BJ (cell line): ENCODE measurements at places on chromosomes 7 and 10.
A peak's percentile ranks its signal among the peaks of the same experiment; 100 is the strongest.

GRCh38 chr10:44011603-44011981 is 362.9 kb upstream of the ZNF32 start:
- no peak for DNase-seq

DNA sequence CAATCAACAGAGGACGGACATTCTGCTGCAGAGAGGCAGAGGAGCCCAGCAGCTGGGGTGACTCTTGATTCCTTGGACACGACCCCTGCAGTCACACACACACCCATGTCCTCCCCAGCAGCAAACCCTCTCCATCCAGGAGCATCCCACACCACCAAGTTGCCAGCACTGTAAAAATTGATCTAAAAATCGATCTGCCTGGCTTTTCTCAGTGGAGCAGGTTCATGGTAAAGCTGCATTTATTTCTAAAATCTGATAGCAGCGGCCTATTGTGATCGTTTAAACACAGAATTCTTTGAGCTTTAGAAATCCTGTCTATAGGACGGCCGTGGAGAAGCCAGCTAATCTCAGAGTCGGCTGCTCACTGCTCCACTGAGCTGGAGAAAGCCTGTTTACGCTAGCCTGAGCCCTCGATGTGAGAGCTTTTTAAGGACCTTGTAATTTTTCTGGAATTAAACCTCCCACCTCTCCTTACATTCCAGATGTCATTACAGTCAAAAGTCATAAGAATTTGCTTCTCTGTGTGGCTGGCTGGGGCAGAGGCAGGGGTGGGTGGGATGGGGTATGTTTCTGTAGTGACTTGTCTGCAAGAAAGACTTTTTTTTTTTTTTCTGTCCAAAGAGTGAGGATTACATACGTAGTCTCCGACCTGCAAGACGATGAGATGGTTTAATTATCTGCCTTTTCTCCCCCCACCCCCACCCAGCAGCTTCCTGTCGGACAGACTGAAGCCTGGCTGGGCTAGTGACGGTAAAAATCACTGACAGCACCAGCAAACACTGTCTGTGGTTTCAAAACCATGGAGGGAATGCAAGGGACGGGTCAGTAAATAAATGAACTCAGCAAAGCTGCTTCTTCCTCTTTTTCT is 31.6 kb downstream of the TRIM8 start:
- DNase-seq = peak; percentile 97

GRCh38 chr10:33391611-33392465 is 57.4 kb upstream of the NRP1 start:
- DNase-seq = no peak

DNA sequence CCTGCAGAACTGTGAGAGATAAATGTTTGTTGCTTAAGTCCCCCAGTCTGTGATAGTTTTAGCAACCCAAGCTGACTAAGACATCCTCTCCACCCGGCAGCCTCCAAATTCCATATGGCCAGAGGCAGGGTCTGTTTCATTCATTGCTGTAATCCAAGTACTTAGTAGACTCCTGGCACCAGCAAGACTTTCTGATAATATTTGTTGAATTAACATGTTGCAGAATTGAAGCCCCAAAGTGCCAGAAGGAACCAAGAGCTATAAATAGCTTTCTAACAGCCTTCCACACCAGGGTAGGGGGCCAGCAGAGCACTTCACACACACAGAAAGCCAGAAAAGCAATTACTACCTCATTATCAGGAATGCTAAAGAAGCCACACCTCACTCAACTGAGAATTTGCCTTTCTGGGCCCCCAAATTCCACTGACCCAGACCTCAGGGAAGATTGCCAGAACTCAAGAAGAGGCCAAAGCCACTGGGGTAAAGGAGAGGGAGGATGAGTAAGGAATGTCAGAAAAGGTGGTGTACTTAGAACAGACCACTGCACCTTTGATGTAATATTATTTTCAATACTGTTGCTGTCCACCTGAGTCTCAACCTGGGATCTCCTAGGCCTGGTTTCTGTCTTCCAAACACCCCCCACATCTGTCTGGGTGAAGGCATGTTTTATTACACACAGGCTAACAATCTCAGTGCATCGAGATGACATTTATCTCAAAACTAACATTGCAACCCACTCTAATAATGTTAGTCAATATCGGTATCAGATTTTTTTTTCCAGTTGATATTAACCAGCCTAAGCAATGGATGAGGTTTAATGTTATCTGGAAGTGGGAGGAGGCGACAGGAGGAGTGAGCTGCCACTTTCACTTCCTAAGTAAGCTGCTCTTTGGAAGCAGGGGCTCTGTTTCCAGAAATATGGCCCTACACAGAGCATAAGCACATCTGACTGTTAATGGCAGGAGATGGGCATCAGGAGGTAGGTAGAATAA is 5.5 kb downstream of the NOD1 start:
- no peak for DNase-seq

DNA sequence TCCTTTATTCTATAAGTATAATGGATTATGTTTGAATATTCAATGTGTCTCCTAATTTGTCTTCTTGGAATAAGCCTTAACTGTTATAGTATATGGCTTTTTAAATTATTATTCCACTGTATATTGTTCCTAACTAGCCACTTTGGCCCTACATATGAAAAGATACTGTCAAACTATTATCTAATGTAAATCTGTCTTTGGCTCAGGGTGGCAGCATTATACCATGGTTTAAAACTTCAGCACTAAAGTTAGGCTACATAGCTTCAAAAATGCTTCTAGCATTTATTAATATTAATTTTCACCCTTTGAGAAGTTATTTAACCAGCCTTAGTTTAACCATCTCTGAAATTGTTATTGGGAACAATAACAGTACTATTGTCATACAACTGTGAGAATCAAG is 543.1 kb upstream of the MBL2 start:
- DNase-seq = no peak

- no peak for DNase-seq
Observed at GRCh38 chr7:50803359-50804337, 21.0 kb upstream of the GRB10 start.

- no peak for DNase-seq
Observed at GRCh38 chr7:81462672-81463071, 307.2 kb downstream of the HGF start.

DNA sequence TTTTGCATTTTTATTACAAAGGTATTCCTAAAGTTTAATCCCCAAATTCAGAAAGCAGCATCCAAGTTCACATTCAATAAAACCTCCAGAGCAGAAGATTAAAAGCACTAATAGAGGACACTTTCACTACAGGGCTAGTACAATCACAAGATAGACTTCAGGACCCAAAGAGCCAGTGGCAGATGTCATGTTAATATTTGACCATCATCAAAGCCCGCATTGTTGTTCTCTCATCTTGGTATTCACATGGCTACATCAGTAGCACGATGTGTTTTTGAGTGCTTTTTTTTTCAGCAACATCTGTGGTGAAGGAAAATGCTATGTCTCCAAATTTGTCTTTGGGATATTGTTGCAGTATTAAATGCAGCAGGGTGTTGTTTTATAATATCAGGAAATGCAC is 134.3 kb downstream of the ARL4A start:
- DNase-seq = no peak

GRCh38 chr10:13839030-13839429 is 252.3 kb downstream of the PRPF18 start:
- DNase-seq = no peak

- DNase-seq = no peak
Observed at GRCh38 chr10:71268247-71268691, 50.8 kb upstream of the SLC29A3 start.

DNA sequence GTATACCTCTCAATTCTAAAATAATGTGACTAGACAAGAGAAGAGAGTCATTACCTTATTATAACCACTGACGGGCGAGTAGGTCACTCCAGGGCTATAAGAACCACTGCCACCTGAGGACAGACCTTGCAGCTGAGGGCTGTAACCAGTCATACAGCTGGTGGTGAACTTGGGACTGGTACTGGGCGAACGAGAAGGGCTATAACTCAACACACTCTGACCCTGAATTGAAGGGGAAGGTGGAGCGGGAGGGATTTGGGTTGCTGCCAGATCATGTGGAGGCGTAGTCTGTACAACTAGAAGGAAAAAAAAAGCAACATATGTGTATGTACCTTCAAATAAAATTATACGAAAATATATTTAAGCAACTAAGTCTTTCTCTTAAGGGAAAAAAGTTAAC is 3.4 kb downstream of the TMEM209 start:
- DNase-seq = no peak

DNA sequence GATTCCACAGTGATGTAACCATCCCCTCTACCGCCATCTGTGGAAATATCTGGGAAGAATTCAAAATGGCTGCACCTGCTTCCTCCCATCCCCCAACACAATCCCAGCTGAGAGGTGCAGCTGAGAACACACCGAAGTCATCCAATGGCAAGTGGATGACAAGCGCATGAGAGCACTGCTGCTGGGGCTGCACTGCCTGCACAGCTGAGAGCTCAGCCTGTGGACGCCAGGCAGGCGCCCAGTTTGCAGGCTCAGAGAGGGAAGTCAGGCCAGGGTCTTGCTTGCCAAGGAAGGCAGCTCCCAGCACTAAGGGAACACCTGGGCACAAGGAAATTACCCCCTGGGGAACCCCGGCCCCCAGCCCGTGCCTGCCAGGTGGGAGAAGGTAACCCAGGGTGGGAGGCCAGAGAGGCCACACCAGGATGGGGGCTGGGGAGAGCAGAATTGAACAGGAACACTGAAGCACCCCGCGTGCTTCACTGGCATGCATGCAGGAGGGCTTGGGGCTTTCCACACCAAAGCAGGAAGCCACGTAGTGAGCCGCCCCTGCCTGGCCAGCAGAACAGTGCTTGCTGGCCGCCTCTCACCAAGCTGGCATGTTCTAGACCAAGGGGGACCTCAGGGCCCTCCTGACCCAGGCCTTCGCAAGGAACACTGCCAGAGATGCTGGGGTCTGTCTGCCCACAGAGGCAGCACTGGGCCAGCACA is 46.2 kb downstream of the FAM53B start:
- no peak for DNase-seq

- no peak for DNase-seq
Observed at GRCh38 chr7:45670717-45671116, 96.5 kb downstream of the ADCY1 start.

DNA sequence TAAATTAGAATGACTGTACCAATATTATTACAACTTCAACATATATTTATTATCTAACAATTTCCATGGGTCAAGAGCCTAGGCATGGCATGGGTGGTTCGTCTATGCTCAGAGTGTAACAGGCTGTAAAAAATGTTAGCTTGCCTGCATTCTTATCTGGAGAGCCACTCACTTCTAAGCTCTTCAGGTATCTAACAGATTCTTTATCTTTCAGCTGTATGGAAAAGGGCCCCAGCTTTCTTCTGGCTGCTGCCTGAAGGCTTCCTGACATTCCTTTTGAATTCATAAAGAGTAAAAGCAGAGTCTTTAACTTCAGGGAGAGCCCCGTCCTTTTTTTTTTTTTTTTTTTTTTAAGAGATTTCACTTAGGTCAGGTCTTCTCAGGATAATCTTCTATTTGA is 648.8 kb downstream of the NXPH1 start:
- no peak for DNase-seq

GRCh38 chr7:82810558-82811259 is 352.0 kb downstream of the PCLO start:
- peak; percentile 68 for DNase-seq

GRCh38 chr7:106858618-106859532 is 6.2 kb upstream of the PIK3CG start:
- DNase-seq = no peak

DNA sequence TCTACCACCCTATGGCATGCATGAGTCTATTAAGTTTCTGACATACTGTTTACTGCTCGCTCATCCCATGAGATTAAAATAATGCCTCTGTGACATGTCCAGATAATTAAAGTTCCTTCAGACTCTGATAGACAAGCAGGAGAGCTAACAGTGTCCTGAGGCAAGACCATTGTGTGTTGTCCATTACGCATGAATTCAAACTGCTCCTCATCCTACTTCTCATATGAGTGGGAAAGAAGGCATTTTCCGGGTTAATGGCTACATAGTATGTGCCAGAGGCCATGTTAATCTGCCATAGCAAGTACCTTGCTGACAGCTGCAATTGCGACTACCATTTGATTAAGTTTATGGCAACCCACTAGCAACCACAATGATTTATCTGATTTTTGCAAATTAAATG is 113.3 kb downstream of the GNAI1 start:
- no peak for DNase-seq

DNA sequence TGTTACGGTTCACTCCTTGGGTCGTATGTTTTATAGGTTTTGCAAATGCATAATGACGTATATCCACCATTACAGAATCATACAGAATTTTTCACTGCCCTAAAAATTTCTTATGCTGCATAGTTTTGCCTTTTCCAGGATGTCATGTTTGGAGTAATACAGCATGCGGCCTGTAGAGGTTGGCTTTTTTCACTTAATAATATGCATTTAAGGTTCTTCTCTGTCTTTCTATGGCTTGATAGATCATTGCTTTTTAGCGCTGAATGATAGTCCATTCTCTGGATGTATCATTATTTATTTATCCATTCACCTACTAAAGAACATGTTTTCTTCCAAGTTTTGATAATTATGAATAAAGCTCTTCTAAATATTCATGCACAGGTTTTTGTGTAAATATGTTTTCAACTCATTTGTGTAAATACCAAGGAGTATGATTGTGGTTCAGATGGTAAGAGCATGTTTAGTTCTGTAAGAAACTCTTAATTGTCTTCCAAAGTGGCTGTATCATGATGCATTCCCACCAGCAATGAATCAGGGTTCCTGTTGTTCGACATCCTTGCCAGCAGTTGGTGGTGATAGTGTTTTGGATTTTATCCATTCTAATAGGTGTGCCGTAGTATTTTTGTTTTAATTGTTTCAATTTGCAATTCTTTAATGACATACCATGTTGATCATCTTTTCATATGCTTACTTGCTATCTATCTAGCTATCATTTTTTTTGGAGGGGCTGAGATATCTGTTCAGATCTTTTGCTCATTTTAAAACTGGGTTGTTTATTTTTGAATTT is 531.2 kb upstream of the GHITM start:
- peak; percentile 50 for DNase-seq

GRCh38 chr7:84975586-84976185 is 211.2 kb downstream of the SEMA3D start:
- no peak for DNase-seq

- peak; percentile 38 for DNase-seq
Observed at GRCh38 chr10:133565441-133566294, at the start of gene SYCE1. TSS of gene SYCE1 (minus strand) at chr10:133565583. CDS start at chr10:133565529, 54 bp downstream.

DNA sequence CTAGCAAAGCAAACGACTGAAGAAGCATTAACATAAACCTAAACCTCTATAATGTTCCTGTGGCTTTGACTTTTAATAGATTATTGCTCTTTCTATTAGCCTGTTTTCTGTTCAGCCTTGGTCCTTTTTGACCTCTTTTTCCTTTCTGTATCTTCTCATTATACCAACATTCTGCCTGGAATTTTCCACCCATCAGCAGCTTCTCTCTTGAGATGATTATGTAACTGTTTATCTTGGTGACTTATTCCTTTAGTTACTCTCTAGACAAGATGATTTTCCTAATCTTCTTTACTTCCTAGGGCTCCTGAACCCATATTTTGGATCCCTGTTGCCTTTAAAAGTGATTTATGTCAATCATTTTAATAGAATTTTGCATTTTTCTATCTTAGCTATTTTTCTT is 81.1 kb downstream of the MYO3A start:
- DNase-seq = no peak
